ENCODE measurements at places on chromosomes 6 and 20.

- no peak for DNase-seq
These were observed 185.0 kb downstream of the CENPW start for GRCh38 chr6:126524811-126525326.

DNA sequence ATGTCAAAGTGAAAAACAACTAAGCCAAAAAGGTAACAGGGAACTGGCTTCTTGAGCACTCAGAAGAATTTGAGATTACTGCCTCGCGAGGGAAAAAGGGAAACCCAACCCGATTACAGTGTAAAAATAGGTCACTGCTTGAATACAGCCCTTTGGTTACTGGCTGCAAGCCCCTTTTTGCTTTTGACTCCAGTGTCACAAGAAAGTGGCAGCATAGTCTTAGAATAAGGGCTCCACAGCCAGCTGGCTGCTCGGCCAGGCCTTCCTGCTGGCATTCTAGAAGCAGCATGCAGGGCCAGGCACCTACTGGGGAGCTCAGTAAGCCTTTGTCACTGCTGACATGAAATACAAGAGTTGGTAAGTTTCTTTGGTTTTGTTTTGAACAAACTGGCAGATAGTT is 83.0 kb downstream of the ZHX3 start:
- DNase-seq = no peak

- peak; percentile 68 for DNase-seq
These were observed 74.1 kb upstream of the SLC4A11 start for GRCh38 chr20:3312940-3313682.

DNA sequence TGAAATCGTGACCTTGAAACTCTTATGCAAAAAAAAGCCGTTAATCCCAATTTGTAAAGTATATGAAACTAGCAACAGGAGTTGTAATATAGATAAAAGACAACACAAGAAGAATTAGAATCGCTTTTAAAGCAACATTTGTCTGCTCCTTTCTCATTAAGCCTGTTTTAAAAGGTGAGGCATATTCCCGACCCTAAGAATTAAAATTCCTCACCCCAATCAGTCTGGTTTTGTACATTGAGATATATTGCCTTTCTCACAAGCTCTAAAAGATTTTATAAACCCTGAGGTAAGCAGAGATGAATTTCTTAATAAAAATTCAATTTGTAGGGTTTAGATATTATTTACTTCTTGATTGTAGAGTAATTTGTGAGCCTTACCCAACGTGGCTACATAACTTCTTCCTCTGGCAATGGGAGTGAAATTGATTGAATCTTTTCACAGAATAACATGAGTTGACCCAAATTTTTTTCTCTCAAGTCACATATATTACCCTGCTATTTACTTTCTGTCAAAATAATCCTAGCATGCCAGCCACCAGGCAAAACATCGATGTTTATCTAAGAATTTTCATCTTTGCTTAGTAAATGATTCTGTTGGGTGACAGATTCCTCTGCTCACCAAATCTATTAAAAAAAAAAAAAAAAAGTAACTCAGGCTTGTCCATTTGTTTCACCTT is 173.7 kb downstream of the HACE1 start:
- no peak for DNase-seq

GRCh38 chr6:126253431-126253830 is 86.5 kb upstream of the CENPW start:
- no peak for DNase-seq

DNA sequence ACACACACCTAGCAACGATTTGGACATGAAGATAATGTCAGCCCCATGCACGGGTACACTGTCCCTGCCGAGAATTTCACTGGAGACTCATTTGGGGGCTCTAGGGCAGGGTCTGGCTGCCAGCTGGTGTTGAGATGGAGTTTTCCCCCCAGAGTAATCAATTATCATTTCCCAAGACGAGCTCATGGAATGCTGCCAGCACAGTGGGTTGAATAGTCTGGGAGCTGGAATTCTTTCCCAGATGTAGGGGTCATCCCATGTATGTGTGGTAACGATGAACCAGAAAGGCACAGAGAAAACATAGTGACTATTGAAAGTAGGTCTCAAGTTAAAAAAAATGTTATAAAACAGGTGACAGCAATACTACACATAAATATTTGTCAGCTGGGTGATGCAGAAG is 579.9 kb downstream of the MAFB start:
- DNase-seq = no peak

- no peak for DNase-seq
These were observed 228.6 kb downstream of the PREX1 start for GRCh38 chr20:48599106-48599747.

GRCh38 chr6:69895396-69895795 is 29.0 kb downstream of the COL19A1 start:
- no peak for DNase-seq

- no peak for DNase-seq
These were observed 17.2 kb upstream of the TBC1D20 start for GRCh38 chr20:479487-479886.

DNA sequence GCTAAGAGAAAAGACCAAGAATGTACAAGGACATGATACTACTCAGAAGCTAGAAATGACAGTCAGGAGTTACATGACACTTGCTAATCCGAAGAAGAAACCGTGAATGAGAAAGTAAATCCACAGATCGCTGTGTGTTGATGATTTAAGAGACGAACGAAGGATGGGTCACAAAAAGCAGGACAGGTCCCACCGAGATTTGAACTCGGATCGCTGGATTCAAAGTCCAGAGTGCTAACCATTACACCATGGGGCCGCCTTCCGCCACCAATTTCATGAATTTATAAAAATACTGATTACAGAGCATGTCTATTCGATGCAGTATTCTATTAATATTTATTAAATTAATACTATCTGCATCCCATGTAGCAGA is 54.0 kb upstream of the BTN3A2 start:
- DNase-seq = peak; percentile 77

DNA sequence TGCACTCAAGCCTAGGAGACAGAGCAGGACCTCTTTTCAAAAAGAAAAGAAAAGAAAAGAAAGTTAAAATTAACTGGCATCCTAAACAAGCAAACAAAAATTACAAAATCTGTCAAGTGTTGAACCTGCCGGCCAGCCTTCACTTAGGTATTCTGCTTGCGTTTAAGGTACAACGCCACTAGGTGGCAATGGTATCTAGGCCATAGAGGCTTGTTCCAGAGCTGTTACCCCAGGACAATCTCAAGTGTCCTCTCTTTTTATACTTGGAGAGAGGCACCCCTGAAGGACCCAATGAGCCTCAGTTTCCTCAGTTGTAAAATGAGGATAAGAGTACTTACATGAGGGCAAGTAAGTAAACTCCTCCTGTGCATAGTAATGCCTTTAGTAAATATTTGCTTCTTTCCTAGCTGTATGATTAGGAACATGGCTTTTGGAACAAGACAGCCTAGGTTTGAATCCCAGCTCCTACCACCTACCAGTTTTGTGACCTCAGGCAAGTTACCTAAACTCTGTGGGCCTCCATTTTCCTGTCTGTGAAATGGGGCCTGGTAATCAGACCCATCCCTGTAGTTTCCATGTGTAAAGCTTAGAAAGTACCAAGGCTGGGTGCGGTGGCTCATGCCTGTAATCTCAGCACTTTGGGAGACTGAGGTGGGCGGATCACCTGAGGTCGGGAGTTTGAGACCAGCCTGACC is 5.8 kb upstream of the PACSIN1 start:
- DNase-seq = peak; percentile 77

DNA sequence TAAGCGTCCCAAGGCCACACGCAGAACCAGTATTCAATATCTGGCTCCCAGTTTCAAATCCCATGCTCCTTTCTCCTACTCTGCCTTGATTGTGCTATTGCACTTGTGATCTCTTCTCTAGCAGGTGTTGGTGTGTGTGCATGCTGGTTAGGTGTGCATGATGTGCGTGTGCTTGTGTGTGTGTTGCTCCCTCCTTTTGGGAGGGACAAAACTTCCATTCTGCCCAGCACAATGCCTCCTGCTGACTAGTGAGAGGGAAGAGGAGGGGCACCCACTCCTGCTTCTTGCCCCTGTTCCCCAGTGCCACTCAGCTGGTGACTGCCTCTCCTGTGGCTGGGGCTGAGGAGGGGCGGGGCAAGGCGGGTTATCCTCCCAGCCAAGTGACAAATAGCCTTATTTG is 19.7 kb downstream of the CD40 start:
- DNase-seq = no peak

- DNase-seq = no peak
These were observed 242.1 kb downstream of the CDC5L start for GRCh38 chr6:44629636-44630035.

DNA sequence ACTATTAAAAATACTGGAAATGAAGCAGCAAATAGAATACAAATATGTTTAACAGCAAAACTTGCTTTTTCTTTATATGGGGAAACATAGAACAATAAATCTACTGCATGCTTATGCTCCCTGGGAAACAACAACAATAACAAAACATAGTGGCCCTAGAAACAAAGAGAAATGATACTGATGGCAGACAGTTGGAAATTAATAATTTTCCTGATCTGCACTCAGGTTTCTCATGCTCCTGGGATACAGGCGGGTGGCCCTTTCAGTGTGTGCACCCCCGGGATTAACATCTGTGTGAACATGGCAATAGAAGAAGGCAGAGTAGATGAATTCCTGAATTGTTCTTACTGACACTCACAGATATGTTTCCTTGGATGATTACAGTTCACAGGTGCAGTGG is 209.2 kb upstream of the TBX18 start:
- no peak for DNase-seq

DNA sequence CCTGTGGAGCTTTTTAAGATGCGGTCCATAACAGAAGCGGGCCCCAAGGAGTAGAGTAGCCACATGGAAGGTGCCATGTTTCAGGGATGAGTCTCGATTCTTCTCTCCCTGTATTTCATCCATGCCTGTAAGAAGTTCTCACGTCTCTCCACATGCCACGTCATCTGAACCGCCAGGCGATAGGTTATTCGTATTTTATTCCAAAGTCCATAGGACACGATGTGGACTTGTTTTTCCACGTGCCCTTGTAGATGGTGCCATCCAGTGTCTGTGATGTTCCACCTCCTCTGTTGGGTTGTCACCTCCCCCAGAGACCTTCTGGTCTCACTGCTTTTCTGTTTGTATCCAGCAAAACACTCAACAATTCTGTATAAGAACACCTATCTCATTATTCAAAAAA is 17.6 kb downstream of the HEBP2 start:
- DNase-seq = no peak

DNA sequence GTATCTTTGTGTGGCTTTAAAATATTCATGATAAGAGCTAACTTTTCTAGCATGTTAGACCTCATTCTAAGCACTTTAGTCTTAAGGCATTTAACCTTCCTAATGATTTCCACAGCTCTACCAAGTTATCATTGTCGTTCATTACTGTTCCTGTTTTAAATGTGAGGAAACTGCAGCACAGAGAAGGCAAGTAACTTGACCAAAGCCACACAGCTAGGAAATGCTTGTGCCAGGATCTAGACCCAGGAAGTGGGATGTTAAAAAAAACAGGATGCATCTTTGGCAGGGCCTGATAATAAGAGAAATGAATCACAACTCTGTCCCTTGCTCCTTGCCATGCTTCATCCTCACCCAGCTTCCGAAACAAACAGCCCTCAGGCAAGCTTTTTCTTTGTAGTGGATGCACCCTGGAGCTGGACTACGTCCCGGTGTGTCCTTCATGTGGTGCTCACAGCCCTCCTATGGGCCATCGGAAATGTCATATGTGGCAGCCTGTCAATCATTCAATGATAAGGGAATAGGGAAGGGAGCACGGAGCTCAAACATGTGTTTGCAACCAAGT is 196.9 kb upstream of the RREB1 start:
- no peak for DNase-seq

GRCh38 chr6:118509009-118509617 is 39.0 kb upstream of the PLN start:
- DNase-seq = peak; percentile 25

DNA sequence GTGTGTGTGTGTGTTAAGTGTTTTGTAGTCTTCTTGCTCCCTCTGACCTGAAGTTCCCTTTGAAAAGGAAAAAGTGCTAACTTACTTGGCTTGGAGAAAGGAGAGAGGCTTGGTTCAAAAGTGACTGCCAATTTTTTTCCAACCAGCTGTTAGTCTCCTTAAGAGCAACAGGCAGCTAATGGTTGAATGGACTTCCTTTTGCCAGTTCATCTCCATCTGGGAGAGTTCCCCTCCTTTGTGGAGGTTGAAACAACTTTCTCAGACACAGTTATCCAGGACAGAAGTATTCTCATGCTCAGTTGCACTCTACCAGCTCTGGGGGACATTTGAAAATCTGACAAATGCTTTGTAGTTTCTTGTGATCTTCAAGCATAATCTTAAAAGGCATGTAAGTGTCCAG is 4.5 kb downstream of the RIPOR2 start:
- DNase-seq = no peak

DNA sequence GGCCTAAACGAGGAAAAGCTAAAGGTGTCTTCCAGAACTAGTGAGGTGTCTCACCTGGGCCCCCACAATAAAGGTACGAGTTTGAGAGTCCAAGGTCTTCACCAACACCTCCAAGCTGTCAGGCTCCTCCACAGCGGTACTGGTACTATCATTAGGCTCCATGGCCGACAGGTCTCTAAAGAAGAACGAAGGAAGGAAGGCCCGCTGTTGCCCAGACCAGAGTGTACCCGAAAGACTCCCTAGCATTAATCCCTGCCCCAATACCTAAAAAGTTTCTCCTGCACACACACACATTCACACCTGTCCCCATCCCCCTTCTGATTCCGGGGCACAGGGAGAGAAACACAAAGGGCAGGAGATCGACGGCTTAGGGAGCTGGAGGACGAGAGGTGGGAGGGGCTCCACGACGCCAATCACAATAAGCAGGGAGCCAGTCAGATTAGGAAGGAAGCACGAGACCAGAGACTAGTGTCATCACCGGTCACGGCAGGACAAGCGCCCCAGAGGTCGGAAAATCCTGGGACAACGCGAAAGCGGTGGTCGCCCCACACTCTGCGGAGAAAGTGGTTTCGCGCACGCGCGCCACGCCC is 764 bp downstream of the BAG6 start:
- DNase-seq = peak; percentile 88

GRCh38 chr6:35086636-35087360 is 54.3 kb downstream of the TCP11 start:
- DNase-seq = no peak

GRCh38 chr20:35618263-35619131 is 2.9 kb downstream of the SPAG4 start:
- peak; percentile 43 for DNase-seq

DNA sequence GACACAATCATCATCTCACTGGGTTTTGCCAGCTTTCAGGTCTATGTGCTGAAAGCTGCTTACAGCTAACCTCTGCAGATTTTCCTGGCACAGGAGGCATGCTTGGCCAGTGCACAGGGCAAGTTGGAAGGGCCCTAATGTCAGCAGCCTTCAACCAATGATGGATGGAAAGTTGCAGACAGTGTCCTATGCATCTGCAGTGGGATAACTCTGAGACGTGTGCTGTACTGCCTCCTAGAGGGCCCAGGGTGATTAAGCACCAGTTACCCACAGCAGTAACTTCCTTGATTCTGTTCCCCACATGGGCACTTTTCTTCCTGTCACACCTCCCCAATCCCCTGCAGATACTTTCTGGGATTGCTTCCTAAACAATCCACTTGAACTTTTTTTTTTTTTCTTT is 38.6 kb downstream of the OVOL2 start:
- peak; percentile 46 for DNase-seq

- DNase-seq = peak; percentile 12
These were observed 8.8 kb upstream of the FBXO30 start for GRCh38 chr6:145823328-145823944.

GRCh38 chr20:4090756-4091489 is 75.6 kb upstream of the RNF24 start:
- peak; percentile 58 for DNase-seq

GRCh38 chr6:100177956-100178355 is 183.9 kb upstream of the MCHR2 start:
- DNase-seq = no peak

Measured in erythroblast (primary cell).